Suppressor macrophage treated with lipopolysaccharide for 1 hour (primary cell): ENCODE measurements at places on chromosomes 3 and 15.

DNA sequence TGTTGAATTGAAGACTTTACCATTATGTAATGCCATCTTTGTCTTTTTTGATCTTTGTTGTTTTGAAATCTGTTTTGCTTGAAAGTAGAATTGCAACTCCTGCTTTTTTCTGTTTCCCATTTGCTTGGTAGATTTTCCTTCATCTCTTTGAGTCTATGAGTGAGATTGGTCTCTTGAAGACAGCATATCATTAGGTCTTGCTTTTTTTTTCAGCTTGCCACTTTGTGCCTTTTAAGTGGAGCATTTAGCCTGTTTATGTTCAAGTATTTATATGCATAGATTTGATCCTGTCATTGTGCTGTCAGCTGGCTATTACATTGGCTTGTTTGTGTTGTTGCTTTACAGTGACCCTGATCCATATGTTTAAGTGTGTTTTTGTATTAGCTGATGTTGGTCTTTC lies 131.8 kb downstream of the ZIC1 start:
- DNase-seq: no peak

DNA sequence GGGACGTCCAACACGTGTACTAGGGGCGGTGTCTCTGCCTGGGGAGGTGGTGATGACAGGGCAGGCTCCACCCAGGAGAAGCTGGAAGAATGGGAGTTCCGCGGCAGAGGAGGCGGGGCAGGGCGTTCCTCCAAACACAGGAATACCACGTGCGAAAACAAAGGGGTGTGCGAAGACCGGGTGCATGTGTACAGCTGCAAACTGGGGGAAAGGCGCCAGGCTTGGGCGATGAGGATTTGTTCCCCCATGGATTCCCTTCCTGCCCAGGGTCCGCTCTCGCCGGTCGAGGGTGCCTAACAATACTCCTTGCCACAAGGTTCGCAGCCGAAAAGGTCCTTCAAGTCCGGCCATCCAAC lies 500 bp upstream of the ZSCAN2 start:
- peak; percentile 93 for DNase-seq

DNA sequence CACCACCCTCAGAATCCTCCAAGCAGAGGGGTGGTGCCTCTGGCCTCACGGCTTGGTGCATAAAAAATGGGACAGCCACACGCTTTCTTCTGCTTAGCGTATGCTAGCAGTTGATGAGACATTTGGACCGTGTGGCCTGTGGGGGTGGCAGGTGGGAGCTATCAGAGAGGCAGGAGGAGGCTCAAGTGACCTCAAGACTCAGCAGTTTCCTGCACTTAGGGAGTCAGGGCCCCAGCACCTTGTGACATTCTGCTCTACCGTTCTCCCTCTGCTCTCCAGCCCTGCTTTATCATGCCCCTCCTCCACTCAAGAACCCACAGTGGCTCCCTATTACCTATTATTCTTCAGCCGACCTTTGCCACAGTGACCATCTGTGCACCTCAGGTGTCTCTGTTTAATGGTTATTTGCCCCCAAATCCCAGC lies 41.0 kb upstream of the CGNL1 start:
- DNase-seq: no peak

DNA sequence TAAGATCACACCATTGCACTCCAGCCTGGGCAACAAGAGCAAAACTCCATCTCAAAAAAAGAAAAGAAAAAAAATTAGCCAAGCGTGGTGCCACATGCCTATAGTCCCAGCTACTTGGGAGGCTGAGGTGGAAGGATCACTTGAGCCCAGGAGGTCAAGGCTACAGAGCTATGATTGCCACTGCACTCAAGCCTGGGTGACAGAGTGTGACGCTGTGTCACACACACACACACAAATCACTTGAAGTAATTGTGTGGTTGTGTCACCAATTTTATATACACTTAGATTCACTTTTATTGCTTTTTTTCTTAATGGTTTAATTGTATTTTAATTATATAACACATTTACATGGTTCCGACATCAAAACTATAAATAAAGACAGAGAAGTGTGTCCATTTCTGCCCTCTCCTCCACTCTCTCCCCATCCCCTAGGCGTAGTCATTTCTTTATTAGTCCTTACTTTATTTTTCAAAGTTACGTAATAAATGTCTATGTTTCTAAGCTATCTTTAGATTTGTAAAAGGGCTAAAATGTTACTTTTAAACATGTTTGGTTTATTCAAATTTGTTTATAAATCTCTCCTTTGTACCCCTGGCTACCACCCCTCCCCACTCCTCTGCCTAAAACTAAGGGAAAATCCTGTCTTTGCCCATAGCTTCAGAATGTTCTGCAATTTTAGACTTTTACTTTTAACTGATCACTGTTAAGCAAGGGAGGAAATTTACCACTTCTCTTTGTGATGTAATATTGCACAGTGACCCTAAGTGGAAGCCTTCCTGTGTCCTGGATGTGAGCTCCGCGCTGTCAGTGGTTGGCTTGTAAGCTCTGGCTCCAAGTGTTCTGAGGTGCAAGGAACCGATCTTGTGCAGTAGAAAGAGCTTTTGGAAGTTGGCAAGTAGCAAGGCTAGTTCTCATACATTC lies 10.8 kb upstream of the VILL start:
- DNase-seq: peak; percentile 94

GRCh38 chr3:42503251-42503924 lies 945 bp downstream of the VIPR1 start:
- DNase-seq: no peak

DNA sequence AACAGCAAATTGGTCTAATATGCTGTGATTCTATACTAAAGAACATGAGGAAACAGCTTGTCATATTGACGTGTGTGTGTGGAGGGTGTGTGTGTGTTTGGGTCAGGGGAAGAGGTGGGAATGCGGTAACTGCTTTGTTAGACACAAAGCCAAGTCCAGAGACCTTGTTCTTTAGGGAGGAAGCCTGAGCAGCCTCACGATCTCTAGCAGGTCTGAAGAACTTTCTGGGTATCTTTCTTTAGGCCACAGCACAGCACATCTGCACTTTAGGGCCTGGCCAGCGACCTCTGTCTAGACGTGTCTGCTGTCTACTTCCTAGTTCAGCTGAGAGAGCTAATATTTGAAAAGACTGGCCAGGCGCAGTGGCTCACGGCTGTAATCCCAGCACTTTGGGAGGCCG lies 220.0 kb upstream of the TPRG1 start:
- DNase-seq: no peak

GRCh38 chr3:94564247-94564646 lies 501.4 kb downstream of the NSUN3 start:
- DNase-seq: no peak

- DNase-seq: peak; percentile 27
Observed at GRCh38 chr3:43255662-43256061, 30.7 kb upstream of the SNRK start.

DNA sequence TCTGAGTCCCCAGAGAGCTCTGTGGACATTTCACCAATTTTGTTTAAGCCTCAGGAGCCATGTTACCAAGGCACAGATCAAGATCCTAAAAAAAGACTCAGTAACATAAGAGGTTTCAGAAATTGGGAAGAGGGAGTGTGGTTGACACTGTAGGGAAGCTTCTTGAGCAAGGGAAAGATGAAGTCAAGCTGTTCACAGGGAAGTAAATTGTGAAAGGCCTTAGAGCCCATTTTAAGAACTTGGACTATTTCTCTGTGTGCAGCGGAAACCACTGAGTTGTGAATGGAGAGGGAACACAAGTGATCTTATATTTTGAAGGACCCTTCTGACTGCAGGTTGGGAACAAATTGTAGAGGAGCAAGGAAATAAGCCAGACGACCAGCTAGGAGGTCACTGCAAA lies 18.7 kb downstream of the BCL2A1 start:
- DNase-seq: peak; percentile 86

GRCh38 chr3:183298701-183299153 lies 45.7 kb downstream of the B3GNT5 start:
- DNase-seq: peak; percentile 94

GRCh38 chr3:143119974-143120715 lies 574 bp downstream of the CHST2 start:
- DNase-seq: no peak

- peak; percentile 99 for DNase-seq
Observed at GRCh38 chr3:188683032-188683521, 488.7 kb upstream of the TPRG1 start.

DNA sequence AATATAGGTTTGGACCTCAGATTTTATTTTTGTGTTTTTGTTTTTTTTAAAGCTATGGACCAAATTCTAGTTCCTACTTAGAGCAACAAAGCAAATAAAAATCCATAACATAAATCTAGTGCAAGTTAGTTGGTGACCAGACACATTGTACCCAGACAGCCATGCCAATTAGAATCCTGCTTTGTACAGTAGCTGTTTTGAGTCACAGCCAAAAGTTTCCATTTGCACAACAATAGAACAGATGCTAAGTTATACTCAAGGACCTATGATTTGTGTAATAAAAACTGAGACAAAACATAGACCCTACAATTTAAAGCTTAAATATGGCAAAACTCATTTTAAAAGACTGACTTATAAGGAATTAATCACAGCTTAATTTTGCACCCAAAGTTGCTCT lies 513.1 kb upstream of the CBLB start:
- DNase-seq: no peak
